GM23248 (cell line): ENCODE measurements at places on chromosomes 6 and 20.

GRCh38 chr6:142756215-142756630 lies 188.8 kb downstream of the HIVEP2 start:
- no peak overlapping the region for H3K4me3 ChIP-seq
- H3K36me3 ChIP-seq: peaks cover 41% of the 10 kb centered on the region
- H3K27me3 ChIP-seq: no peaks in the 10 kb centered on the region
- peaks cover 50% of the 10 kb centered on the region for H3K4me1 ChIP-seq
- DNase-seq: peak; percentile 81

DNA sequence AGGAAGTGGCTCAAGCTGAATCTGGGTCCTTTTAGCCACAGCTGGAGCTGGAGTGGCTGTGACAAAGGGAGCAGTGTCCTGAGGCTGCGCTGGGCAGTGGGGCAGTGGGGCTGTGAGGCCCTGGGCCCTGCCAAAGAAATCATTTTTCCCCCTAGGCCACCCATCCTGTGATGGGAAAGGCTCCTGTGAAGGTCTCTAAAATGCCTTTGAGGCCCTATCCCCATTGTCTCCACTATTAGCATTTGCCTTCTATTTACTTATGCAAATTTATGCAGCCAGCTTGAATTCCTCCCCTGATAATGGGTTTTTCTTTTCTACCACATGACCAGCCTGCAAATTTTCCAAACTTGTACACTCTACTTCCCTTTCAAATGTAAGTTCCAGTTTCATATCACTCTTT lies 539.2 kb downstream of the MEI4 start:
- no peaks in the 10 kb centered on the region for H3K36me3 ChIP-seq
- H3K4me1 ChIP-seq: no peaks in the 10 kb centered on the region
- no peak overlapping the region for H3K27ac ChIP-seq
- no peak for DNase-seq
- no peaks in the 10 kb centered on the region for H3K27me3 ChIP-seq

DNA sequence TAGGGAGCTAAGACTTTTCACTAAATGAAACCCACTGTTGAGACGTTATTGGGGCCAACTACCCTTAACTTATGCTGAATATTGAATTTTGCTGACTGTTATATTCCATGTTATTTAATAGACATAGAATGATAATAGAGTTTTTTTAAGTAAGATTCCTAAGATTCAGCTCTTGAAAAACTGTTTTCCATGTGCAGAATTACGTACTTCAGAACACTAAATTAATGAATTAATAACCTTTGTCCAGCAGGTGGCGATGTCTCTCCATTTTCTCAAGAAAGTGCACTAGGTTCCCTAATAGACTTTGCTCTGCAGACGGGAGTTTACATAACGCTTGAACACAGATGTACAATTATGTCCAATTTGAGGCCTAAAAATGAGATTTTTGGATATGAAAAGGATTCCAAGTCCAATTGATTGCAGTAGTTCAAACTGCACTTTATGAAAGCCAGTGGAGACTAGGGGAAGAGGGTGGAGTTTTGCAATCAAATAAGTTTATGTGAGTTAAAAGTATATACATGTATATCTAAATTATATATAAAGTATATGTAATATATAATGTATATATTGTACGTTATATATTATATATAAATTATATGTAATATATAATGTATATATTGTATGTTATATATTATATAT lies 282.1 kb downstream of the UST start:
- no peaks in the 10 kb centered on the region for H3K36me3 ChIP-seq
- H3K4me3 ChIP-seq: no peak overlapping the region
- no peaks in the 10 kb centered on the region for H3K27me3 ChIP-seq
- peaks cover 48% of the 10 kb centered on the region for H3K4me1 ChIP-seq

- H3K27me3 ChIP-seq: no peaks in the 10 kb centered on the region
- peaks cover 12% of the 10 kb centered on the region for H3K4me1 ChIP-seq
- peak overlapping the region; percentile 70 for H3K27ac ChIP-seq
- peak; percentile 95 for DNase-seq
- H3K4me3 ChIP-seq: peak overlapping the region; percentile 14; the same call in 1 of the 2 replicates
These were observed 45.9 kb downstream of the RIPOR3 start for GRCh38 chr20:50645253-50646068.
